ENCODE measurements at places on chromosomes 12 and 14.
A peak's percentile ranks its signal among the peaks of the same experiment; 100 is the strongest.

DNA sequence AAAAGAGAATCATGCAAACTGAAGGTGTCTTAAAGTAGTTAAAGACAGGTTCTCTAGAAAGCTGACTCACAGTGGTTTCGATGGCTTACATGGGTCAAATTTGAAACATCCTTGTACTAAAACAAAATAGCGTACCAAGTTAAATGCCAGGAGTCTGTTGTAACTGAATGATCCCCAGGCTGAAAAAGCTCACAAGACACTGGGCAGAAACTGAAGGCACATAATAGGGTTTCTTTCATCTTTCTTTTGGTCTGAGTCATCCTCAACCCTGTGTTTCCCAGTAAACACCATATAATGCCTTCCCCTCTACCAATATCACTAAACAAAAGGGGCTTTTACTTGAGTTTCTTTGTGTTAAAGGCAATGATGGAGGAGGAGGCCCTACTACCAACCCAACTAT, 12.8 kb downstream of the ZFYVE1 start:
- DNase-seq = no peak

DNA sequence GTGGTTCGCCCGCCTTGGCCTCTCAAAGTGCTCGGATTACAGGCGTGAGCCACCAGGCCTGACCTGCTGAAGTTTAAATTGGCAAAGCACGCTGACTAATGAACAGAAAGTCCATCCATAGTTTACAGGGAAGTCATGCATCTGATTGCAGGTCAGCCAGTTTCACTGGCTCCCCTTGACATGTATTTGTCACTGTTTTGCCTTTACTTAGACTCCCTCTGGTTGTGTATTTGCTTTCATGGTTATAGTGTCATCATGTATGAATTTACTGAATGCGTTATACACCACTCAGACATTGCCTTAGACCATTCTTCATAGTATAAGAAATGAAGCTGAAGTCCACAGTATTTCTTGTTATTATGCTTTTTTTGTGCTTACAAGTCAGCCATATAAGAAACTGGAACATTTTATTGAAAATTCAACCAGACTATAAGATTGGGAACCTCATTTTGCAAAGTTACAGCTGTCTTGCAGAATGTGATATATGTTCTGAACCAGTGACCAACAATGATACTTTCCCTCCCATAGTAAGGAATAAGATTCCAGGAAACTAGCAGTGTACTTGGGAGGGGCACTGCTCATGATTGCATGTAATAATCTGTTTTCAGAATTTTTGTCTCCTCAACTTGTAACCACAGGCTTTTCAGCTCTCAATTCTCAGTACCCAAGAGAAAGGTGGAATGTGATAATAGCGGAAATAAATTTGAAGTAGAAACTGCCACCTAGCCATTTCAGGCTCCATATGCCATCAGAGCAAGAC, 51.9 kb upstream of the ATF7IP start:
- DNase-seq = no peak

DNA sequence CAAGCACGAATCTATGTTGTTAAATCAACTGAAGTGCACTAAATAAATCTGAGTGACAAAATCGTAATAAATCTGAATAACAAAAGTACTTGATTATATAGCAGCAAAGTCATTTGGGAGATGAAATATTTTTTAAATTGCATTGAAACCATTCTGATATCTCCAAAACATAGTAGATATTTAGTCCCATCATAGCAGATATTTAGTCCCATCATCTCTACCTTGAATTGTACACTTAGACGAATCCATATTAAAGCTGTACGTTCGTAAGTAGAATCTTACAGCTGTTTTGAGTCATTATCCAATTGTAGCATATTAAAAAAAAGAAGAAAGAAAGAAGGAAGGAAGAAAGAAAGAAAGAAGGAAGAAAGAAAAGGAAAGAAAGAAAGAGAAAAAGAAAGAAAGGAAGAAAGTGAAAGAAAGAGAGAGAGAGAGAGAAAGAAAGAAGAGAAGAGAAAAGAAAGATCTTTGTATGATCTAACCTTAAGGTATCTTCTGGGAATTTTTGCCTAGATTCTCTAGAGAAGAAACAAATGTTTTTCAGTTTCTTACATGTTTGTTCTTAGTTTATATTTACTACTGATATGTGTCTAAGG, 2.6 kb downstream of the DCN start:
- no peak for DNase-seq

GRCh38 chr12:13247596-13247995, 51.1 kb downstream of the EMP1 start:
- no peak for DNase-seq

- no peak for DNase-seq
Observed at GRCh38 chr14:32013083-32013482, 64.0 kb upstream of the ARHGAP5 start.

DNA sequence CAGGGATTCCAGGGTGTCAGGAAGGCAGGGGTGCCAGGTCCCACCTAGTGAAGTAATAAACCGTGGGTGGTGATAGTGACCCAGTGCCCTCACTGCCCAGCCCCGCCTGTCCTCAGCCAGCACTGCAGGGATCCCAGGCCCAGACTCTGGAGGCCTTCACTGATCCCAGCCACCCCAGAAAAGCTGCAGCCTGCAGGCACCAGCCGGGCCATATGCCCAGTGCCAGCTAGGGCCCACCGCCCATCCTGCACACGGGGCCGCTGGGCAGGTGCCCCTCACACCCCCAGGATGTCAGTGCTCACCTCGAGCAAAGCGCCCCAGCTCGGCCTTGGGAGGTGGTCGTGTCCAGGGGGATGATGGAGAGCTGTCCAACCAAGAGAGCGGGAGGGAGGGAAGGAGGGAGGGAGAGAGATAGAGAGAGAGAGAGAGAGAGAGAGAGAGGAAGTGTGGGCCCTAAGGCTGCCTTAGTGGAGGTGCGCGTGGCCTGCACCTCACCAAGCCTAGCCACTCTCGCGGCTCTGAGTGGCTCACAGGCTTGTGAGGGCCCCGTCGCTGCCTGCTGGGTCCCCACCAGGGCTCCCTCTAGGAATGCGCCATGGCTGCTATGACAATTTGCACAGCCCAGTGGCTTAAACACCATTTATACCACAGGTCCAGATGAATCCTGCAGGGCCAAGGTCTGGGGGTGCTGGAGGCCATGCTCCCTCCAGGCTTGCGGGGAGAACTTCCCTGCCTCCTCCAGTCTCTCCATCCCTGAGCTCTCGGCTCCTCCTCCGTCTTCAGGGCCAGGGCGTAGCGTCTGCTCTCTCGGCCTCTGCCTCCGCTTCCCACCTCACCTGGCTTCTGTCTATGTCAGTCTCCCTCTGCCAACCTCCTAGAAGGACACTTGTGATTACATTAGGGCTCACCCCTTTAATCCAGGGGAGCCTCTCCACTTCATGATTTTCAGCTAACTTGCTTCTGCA, 401.0 kb downstream of the TMEM121 start:
- DNase-seq = no peak

- DNase-seq = no peak
Observed at GRCh38 chr12:4286228-4286627, 12.7 kb downstream of the CCND2 start.

DNA sequence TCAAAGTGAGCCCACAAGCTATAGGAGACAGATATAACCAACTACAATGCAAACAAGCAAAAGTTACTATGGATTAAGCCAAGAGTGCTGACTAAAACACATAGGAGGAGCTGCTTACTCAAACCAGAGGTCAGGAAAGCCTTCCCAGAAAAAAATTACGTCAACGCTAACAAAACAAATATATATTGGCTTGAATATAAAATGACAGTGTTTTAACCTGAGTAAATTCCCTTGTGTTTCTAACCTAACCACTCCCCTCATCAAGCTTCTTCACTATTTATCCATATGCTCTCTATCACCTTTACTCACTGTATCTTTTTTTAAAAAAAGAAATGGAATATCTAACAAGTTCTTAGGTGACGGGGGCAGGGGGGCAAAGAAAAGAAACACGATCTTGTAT, 115.9 kb downstream of the MED13L start:
- no peak for DNase-seq

GRCh38 chr14:94158239-94158883, 15.8 kb upstream of the PPP4R4 start:
- no peak for DNase-seq

GRCh38 chr14:101933209-101933608, 31.2 kb upstream of the DYNC1H1 start:
- DNase-seq = no peak

- peak; percentile 83 for DNase-seq
Observed at GRCh38 chr12:269191-269590, 6.6 kb upstream of the SLC6A13 start.

GRCh38 chr12:130796985-130797686, 41.9 kb downstream of the STX2 start:
- DNase-seq = no peak

DNA sequence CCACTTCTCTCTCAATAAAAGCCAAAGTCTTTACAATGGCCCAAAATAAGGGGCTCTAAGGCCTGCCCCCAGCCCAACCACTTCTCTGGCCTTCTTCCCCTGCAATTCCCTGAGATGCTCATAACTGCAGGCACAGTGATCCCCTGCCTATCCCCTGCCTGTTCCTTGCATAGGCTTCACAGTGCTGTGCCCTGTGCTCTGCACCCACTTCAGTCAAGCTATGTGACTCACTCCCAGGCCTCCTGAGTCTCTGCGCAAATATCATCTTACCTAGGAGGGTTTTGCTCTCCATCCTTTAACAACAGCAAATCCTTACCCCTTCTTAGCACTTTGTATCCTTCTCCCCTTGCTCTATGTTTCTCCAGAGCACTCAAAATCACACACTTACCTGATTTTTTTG, 242.2 kb downstream of the MSRB3 start:
- no peak for DNase-seq

GRCh38 chr12:116712458-116713303, 25.2 kb downstream of the SPRING1 start:
- DNase-seq = no peak

DNA sequence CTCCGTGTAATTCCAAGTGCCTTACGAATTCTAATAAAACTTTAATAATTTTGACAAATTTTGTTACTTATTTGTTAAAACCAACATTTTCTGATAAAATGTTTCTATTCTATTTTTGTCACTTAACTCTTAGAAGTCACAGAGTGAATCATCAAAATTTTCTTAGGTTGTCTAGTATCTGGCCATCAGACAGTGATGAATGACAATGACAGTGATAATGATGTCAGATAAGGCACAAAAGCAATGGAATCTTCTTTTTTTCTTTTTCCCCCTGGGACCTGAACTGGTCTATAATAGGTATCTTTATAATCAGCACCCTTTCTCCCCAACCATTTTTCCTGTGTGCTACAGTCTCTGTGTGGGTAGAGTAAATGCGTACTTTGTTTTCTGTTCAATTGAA, 407.3 kb downstream of the SOX5 start:
- DNase-seq = no peak

DNA sequence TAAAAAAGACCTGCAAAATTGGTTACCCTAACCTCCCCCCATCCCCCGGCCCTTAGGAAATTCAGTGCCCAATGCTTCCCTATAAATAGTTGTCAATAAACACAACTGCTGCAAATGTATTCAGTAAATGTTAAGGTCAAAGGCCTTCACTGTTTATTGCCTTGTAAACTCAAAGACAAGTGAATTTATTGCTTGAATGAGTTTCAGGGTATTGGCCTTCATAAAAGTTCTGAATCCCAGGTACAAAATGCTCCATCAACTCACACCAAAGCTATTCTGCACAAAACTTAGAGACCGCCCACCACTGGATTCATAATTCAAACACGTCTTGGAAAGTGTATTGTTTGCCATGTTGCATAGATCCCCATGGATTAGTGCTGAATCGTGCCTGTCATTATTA, 63.3 kb upstream of the CDKN3 start:
- no peak for DNase-seq

GRCh38 chr12:52220477-52220876, 12.6 kb upstream of the KRT7 start:
- no peak for DNase-seq

DNA sequence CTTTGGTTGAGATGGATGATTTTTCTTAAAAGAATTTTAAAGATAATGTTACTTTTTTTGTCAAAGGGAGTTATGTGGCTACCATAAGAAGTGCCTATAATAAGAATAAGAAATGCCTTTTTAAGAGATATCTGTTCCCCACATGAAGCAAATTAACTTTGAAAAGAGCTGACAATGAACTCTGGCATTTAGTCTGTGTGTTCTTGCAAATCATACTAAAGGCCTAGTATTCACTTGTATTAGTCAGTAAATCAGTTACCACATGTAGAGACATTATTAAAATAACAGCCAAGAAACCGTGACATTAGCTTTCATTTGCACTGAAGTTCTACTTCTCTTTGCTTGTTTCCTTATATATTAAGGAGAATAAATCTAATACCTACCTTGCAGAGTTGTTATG, 296.3 kb downstream of the CCDC91 start:
- DNase-seq = no peak

DNA sequence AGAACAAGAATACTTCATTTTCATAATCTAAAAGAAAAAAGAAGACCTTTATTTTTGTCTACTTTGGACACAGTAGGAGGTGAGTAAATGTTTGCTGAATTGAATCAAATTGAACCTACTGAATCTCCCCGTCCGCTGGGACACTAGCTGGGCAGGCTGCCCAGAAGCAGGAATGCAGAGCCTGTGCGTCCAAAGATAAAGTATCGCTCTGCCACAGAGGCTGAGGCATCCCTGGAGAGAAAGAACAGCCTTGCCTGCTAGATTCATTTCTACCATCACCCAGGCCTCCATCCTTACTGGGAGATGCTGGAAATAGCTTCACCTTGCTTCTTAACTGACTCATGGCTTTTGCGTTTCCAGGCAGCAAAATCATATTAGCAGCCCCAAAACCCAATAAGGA, 64.1 kb upstream of the TSPAN11 start:
- peak; percentile 88 for DNase-seq

DNA sequence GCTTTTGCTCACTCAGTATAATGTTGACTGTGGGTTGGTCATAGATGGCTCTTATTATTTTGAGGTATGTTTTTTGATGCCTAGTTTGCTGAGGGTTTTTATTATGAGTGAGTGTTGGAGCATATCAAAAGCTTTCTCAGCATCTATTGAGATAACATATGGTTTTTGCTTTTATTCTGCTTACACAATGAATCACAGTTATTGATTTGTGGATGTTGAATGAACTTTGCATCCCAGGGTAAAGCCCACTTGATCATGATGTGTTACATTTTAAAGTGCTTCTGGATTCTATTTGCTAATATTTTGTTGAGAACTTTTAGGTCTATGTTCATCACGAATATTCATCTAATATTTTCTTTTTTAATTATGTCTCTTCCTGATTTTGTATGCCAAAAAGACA, 1260.3 kb downstream of the TMEM121 start:
- DNase-seq = no peak

GRCh38 chr12:4766445-4766844, 46.2 kb downstream of the GALNT8 start:
- no peak for DNase-seq

DNA sequence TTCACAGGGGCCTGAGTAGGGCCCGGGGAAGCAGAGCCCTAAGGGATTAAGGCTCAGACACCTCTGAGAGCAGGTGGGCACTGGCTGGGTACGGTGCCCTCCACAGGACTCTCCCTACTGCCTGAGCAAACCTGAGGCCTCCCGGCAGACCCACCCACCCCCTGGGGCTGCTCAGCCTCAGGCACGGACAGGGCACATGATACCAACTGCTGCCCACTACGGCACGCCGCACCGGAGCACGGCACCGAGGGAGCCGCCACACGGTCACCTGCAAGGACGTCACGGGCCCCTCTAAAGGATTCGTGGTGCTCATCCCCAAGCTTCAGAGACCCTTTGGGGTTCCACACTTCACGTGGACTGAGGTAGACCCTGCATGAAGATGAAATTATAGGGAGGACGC, 7.1 kb downstream of the LTBR start:
- no peak for DNase-seq

- DNase-seq = no peak
Observed at GRCh38 chr14:55585854-55586253, 5.8 kb downstream of the KTN1 start.

GRCh38 chr14:93981316-93982229, 5.2 kb upstream of the ASB2 start:
- DNase-seq = no peak

Data from smooth muscle cell of the brain vasculature (primary cell).